ENCODE measurements at places on chromosomes 13 and 19. TPM values are rescaled to one million over a fixed set of nuclear protein-coding genes. Genes with fewer than 3 reads are reported as not detected.

- no peak for DNase-seq
- no peaks in the 10 kb centered on the region for H3K27me3 ChIP-seq
- H3K4me3 ChIP-seq: no peak overlapping the region
- H3K36me3 ChIP-seq: no peaks in the 10 kb centered on the region
- peaks cover 19% of the 10 kb centered on the region for H3K4me1 ChIP-seq
- H3K27ac ChIP-seq: no peak overlapping the region
Measured at GRCh38 chr13:33606692-33607091, 211.3 kb upstream of the RFC3 start.

DNA sequence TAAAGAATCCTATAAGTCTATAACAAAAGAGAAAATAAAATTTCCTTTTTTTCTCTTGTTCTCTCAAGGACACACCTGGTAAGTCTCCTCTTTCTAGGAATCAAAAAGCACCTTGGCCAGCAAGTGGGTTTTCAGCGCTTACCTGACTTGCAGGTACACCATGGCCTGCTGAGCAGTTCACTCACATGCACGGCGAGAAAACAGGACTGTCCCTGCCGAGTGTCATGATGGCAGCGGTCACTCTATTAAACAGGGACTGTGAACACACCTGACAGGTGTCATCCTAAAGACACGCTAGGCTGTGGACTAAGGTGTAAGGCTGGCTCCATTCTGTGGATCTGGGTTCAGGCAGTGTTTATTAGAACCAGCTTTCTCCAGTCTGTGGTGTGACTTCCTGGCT is 170.2 kb downstream of the TEX29 start:
- H3K27me3 ChIP-seq: no peaks in the 10 kb centered on the region
- no peak overlapping the region for H3K4me3 ChIP-seq
- no peaks in the 10 kb centered on the region for H3K4me1 ChIP-seq
- no peak overlapping the region for H3K27ac ChIP-seq
- no peaks in the 10 kb centered on the region for H3K36me3 ChIP-seq

- peaks cover 7% of the 10 kb centered on the region for H3K27me3 ChIP-seq
- H3K36me3 ChIP-seq: no peaks in the 10 kb centered on the region
- no peaks in the 10 kb centered on the region for H3K4me1 ChIP-seq
- no peak overlapping the region for H3K4me3 ChIP-seq
- H3K27ac ChIP-seq: no peak overlapping the region
- DNase-seq: no peak
Measured at GRCh38 chr13:46170687-46171086, 11.3 kb downstream of the LCP1 start.

- no peak for DNase-seq
- H3K27ac ChIP-seq: no peak overlapping the region
- H3K36me3 ChIP-seq: no peaks in the 10 kb centered on the region
- H3K4me1 ChIP-seq: no peaks in the 10 kb centered on the region
- no peak overlapping the region for H3K4me3 ChIP-seq
Measured at GRCh38 chr13:78827471-78827870, 168.5 kb upstream of the OBI1 start.

DNA sequence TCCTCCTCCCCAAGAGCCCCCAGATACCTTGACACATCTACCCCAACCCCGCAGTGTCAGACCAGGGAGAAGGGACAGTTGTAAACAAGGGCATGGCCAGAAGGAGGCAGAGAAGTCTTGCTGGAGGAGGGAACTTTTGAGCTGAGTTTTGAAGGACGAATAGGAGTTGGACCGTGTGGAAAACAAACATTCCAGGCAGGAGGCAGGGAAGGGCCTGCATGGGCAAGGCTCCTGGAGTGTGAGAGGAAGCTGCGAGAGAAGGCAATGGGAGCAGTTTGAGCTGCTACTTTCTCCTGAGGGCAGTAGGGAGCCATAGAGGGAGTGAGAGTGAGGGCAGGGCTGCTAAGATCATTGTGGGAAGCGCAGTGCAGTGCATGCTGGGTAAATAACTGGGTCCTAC is 23.3 kb downstream of the IL12RB1 start:
- no peak overlapping the region for H3K4me3 ChIP-seq
- no peak for DNase-seq
- no peaks in the 10 kb centered on the region for H3K36me3 ChIP-seq
- H3K27me3 ChIP-seq: no peaks in the 10 kb centered on the region

- H3K36me3 ChIP-seq: no peaks in the 10 kb centered on the region
- peaks cover 19% of the 10 kb centered on the region for H3K27me3 ChIP-seq
- peaks cover 4% of the 10 kb centered on the region for H3K4me1 ChIP-seq
- no peak for DNase-seq
- H3K27ac ChIP-seq: no peak overlapping the region
Measured at GRCh38 chr13:112991609-112992008, 22.6 kb downstream of the MCF2L start.

DNA sequence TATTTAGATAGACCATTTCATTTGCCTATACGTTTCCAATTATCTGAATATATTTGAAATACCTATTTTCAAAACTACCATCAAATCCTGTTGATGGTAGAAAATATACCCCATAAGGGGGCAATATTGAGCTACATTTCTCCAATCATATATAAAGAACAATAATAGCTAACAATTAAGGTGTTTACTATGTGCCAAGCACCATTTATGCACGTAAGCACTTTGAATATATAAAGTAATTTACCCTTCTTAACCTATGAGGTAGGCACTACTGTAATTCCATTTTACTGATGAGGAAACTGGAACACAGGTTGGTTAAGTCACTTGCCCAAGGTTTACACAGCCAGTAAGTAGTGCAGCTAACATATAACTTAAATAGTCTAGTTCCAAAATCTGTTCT is 79.2 kb downstream of the UBL3 start:
- H3K27ac ChIP-seq: no peak overlapping the region
- H3K4me1 ChIP-seq: no peaks in the 10 kb centered on the region
- H3K27me3 ChIP-seq: no peaks in the 10 kb centered on the region
- no peaks in the 10 kb centered on the region for H3K36me3 ChIP-seq

DNA sequence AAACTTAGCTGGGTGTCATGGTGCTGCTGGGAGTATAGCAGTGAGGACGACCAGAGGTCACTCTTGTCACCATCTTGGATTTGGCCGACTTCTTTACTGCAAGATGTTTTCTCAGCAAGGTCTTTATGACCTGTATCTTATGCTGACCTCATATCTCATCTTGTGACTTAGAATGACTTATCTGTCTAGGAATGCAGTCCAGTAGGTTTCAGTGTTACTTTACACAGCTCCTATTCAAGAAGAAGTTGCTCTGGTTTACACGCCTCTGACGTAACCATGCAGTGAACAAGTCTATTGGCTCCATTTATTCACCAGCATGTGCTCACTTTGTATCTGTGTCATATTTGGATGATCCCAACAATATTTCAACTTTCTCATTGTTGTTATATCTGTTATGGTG is 26.7 kb downstream of the ZNF850 start:
- no peaks in the 10 kb centered on the region for H3K4me1 ChIP-seq
- no peak overlapping the region for H3K27ac ChIP-seq
- H3K27me3 ChIP-seq: no peaks in the 10 kb centered on the region

DNA sequence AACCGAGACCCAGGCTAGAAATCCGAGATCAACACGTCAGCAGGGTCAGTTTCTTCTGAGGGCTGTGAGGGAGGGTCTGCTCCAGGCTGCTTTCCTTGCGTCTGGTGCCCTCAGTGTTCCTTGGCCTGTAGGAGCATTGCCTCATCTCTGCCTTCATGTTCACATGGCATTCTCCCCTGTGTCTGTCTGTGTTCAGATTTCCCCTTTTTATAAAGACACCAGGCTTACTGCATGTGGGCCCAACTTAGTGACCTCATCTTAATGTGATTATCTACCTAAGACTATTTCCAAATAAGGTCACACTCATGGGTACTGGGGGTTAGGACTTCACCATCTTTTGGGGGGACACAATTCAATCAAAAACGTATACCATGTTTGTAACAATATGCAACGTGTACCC is 57.2 kb upstream of the C1QTNF9 start:
- no peak overlapping the region for H3K4me3 ChIP-seq
- H3K27ac ChIP-seq: no peak overlapping the region
- no peaks in the 10 kb centered on the region for H3K27me3 ChIP-seq

DNA sequence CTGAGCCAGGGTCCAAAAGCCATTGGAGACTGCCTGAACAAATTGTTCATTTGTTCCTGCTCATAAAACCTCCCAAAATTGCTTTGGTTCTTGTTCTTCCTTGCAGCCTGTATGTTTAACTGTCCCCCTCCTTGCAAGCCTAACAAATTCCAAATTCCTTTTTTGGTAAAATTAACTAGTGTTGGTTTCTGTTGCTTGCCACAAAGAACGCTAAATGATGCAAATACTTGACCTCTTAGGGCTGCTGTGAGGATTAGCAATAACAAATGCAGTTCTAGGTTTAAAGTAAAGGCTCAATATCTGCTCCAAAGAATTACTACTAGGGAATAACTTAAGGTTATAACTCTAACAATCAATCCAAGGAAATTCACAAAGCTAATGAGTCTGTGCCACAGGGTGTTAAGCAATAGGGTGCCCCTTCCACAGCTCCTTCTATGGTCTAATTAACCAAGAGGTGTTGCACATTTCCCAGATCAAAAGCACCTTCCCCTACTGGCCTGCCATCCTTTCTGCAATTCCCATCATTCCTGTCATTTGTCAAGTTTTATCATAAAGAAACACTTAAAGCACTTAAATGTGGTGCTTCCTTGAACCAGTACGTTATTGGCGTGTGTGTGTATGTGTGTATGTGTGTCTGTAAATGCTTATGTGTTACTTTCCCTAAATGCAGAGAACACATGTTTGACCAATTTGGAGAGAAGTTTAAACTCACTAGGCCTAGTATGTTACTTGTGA is 110.2 kb downstream of the RAP2A start:
- no peaks in the 10 kb centered on the region for H3K27me3 ChIP-seq
- no peaks in the 10 kb centered on the region for H3K4me1 ChIP-seq
- no peak overlapping the region for H3K27ac ChIP-seq
- no peaks in the 10 kb centered on the region for H3K36me3 ChIP-seq

DNA sequence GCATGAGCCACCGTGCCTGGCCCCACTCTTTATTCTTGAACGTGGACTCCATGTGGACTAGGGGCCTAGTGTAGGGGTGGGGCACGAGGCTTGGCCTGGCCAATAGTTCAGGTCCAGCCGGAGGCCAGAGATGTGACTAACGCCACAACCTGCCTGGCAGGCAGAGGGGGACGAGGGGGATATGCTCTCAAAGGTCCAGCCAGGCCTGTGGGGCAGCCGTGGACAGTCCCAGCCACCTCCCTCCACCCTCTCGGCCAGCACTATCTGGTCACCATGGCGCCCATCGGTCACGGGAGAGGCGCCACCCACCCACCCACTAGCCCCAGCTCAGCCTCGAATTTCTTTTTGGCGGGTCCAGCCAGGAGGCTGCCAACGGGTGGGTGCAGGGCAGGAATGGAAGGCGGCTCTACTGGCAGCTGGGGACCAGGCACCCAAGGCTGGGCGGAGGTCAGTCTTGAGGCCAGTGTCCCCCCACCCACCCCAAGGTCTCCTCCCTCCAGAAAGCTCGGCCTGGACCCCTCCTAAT is 2.2 kb upstream of the CERS1 start:
- H3K36me3 ChIP-seq: no peaks in the 10 kb centered on the region
- no peak overlapping the region for H3K4me3 ChIP-seq
- H3K4me1 ChIP-seq: peaks cover 29% of the 10 kb centered on the region
- H3K27ac ChIP-seq: no peak overlapping the region

GRCh38 chr19:56838909-56839651 is 1.4 kb downstream of the PEG3 start:
- no peaks in the 10 kb centered on the region for H3K27me3 ChIP-seq
- peak overlapping the region; percentile 50 for H3K27ac ChIP-seq
- DNase-seq: peak; percentile 85

DNA sequence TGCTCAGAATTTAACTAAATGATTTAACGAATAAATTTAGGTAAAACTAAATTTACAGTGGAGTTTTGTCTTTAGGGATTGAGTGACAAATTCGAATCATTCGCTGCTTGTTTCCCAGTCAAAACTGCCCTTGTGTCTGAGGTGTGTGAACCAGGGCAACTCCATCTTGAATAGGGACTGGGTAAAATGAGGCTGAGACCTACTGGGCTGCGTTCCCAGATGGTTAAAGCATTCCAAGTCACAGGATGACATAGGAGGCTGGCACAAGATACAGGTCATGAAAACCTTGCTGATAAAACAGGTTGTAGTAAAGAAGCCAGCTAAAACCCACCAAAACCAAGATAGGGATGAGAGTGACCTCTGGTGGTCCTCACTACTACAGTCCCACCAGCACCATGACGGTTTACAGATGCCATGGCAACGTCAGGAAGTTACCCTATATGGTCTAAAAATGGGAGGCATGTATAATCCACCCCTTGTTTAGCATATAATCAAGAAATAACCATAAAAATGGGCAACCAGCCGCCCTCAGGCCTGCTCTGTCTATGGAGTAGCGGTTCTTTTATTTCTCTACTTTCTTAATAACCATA is 10.2 kb upstream of the ANKRD10 start:
- peak overlapping the region; percentile 88 for H3K27ac ChIP-seq
- no peaks in the 10 kb centered on the region for H3K27me3 ChIP-seq
- peaks cover 39% of the 10 kb centered on the region for H3K4me1 ChIP-seq
- no peak overlapping the region for H3K4me3 ChIP-seq

- no peak for DNase-seq
- no peak overlapping the region for H3K4me3 ChIP-seq
- H3K27me3 ChIP-seq: peaks cover 95% of the 10 kb centered on the region
Measured at GRCh38 chr13:99985886-99986527, 4.4 kb downstream of the ZIC2 start.

Gene CEACAM6
- not detected for total RNA-seq

Gene RDH8
- total RNA-seq: not detected

Gene ZNF562
- 8.1 TPM for total RNA-seq

Gene ERICH4
- not detected for total RNA-seq

All from gastrocnemius medialis (tissue), 4 donors.